Non-pigmented ciliary epithelial cell (primary cell): ENCODE measurements at places on chromosomes 6 and 20.

DNA sequence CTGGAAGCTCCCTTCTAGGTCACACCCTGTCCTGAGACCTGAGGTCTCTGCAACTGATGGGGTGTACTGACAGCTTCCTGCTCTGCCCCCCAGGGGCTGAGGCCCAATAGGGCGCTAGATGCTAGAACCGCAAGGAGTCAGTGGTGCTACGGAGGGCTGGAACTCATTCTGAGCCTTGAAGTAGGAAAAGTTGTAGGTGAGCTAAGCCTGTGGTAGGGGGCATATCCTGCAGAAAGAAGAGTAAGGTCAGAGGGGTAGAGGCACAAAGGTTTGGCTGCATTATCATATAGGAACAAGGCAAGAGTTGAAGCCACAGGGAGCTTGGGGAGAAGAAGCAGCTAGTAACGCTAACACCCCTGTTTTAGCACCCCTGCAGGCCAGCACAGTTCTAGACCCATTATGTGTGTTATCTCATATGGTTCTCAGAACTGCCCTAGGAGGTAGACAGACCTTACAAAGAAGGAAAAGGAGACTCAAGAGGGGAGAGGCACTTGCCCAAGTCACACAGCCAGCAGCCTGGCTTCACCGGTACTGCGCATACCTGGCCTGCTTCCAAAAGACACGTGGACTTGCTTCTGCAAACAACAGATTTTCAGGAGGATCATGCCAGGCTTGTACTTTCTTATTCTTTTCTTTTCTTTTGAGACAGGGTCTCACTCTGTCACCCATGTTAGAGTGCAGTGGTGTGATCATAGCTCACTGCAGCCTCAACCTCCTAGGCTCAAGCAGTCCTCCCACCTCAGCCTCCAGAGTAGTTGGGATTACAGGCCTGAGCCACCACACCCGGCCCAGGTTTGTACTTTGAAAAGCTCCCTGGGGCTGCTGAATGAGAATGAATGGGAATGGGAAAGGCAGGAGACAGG lies 156.1 kb downstream of the MRPL14 start:
- no peak for DNase-seq

DNA sequence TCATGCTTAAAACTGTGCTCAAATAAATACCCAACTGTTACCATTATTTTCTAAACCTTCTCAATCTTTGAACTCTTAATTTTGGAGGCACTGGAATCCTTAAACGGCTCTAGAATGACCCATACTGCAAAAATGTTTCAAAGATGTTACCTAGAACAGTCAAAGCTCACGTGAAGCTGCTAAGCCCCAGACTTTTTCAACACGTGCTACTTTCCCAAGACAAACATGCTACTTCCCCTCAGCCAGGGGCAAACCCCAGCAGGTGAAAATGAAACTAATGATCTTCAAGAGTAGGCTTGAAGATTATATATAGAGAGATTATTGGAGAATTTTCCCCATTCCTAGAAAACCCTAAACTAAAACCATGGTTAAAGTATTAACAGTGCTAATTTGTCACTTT lies 28.1 kb downstream of the HUS1B start:
- no peak for DNase-seq

- DNase-seq: no peak
Measured at GRCh38 chr6:15129887-15130286, 116.0 kb upstream of the JARID2 start.

DNA sequence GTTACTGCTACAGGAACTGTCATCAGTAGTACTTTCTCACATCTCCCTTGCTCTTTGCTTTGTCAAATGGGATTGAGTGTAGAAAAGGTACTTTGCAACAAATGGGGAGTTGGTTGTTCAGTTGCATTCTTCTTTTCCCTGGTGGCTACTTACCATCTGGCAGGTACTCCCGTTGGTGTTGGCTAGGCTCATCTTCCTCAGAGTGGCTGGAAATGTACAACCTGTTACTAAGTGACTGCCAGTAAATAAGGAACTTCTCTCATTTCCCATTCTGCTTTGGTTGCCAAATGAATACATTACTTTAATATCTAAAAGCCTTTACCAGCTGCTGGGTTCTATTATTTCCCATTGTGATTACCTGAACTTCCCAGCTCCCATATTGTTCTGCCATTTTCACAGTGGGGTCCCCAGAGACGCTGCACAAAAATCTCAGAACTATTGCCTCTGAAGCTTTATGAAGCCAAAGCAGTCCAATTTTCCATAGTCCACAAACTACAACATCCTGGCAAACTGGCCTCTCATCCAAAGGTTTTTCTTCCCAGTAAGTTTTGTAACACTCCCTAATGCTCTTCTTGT lies 229.7 kb upstream of the HTR1E start:
- DNase-seq: no peak

DNA sequence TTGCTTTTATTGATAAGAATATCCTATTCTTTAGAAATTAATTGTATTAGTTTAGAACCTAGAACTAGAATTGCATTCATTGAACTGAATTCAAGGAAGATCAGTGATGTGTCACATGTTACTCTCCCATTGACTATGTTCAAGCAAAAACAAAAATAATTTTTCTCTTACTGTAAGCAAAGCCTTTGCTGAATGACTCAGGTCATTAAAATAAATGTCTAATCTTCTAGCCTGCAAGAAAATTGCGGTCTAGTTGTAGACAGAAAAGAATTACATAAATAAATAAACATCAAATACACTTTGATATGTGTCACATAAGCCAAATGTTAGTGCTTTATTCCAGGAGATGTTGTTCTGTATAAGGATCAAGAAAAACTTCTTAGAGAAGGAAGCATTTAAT lies 387.9 kb downstream of the ADGRB3 start:
- no peak for DNase-seq

DNA sequence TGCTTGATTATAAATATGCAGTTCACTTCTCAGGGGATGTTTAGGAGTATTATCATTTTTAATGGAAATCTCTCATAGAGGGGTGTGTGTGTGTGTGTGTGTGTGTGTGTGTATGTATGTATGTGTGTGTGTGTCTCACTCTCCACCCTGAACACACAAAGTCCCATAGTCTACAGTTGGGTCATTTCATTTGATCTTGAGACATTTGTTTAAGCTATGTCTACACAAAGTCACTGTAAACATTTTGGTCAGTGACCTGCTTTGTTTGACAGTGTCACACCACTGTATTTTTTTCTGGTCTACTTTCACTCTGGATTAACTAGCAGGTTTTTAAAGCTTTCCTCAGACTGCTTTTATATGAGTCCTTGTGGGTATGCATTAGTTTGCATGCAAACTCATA lies 215.2 kb downstream of the GRIK2 start:
- no peak for DNase-seq

DNA sequence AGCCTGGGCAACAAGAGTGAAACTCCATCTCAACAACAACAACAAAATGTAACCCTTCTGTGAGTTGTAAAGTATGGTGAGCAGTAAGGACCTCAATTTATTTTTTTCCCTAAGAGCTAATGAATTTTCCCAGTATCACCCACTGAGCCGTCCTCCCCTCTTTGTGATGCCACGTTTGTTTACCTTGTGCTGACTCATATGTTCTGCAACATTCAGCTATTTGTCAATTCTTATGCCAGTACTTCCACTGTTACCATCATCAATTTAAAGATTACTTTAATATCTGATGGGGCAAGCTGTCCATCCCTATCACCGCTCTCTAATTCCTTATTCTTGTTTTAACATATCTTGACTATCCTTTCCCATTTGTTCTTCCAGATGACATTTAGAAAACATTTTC lies 37.5 kb downstream of the MAK start:
- DNase-seq: peak; percentile 8

DNA sequence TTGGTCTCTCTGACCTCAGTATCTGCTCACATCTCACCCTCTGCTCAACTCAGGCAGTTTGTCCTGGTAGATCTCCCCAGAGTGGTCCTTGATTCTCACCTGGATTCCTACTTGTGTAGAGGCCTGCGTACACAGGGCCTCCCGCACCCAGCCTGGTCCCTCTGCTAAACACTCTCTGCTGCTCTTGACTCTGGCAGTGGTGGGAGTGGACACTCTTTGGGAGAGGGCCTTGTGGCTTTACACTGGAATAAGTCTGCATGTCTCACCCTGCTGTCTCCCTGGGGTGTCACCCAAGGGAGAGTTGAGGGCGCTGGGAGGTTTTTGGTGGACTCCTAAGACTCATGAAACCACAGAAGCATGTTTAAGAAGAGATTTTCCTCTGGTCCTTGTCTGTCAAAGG lies 57.3 kb upstream of the ECI2 start:
- no peak for DNase-seq

GRCh38 chr6:16774437-16774836 lies 13.2 kb upstream of the ATXN1 start:
- DNase-seq: no peak

DNA sequence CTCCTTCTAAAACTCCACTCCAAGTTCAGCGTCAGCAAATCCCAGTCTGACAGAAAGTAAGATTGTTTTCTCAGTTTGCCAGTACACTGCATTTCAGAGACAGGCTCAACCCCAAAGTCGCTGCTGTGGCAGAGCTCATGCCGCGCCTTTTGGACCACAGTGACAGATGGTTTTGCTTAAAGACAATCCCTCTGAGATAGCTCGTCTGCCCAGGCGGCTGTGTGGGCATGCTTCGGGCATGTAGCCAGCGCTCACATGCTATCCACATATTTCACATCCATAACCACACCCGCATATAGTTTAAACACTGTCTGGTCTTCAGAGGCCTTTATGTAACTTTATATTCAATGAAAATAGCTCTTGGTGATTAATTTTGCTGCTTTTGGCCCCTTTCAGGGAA lies 14.7 kb upstream of the PXDC1 start:
- DNase-seq: no peak

DNA sequence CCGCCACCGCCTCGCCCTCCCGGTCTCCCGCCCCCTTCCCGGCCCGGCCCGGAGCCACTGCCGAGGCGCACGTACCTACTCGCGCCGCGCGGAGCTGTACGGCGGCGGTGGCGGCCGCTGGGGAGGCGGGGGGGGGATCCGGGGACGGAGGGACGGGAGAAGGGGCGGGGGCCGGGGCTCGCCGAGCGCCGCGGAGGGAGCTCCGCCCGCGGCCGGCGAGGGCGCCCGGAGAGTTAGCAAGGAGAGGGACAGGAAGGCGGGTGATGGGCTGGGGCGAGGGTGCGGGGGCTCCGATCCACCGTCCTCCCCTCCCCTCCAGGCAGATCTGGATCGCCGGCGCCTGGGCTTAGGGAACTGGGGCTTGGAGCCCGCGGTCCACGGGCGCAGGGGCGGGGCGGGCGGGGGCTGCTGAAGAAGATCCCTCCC lies 548 bp upstream of the TMEM74B start:
- DNase-seq: no peak

- no peak for DNase-seq
Measured at GRCh38 chr6:14386668-14387067, 269.1 kb downstream of the CD83 start.

DNA sequence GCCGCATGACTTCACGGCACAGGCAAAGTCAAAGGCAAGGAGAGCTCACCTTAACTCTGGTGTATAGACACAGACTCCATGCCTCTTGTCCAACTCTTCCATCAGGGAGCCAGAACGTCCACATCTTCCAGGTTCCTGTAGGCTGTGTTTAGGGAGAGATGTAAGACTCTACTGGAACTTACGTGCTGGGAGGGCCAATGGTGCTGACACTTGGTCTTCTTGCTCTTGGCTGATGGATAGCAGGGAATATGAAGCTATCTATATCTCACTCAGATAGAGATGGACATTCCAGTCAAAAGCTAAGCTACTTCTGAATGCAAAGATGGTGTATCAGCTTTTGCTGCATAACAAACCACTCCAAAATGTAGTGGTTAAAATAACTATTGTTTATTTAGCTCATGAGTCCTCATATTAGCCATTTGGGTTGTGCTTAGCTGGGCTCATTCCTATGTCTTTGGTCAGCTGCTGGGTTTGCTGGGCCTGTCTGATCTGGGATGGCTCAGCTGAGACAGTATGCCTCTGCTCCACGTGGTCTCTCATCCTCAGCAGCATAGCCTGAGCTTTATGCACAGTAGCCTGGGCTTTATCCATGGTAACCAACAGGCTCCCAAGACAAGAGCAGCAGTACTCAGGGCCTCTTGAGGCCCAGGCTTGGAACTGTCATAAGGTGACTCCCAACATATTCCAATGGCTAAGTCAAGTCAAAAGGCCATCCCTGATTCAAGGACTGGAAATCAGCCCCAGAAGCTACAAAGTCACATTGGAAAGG lies 111.6 kb downstream of the SNX5 start:
- no peak for DNase-seq

DNA sequence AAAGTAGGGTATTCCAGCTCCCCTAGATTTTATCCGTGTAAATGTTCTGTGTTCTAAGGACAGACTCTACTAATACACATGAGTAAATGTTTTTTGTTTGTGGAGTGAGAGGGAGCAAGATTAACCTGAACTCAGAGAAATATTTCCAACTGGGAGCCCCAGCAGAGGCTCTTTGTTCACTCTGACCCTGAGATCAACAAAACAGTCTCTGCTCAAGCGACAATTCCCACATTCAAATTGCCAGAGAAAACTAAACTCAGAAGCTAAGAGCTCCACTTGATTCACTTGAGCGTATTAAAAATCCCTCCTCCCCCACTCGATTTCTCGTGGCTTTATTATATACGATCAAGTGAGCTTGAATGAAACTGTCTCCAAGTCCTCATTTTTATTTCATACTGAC lies 413.9 kb upstream of the JARID2 start:
- DNase-seq: no peak

DNA sequence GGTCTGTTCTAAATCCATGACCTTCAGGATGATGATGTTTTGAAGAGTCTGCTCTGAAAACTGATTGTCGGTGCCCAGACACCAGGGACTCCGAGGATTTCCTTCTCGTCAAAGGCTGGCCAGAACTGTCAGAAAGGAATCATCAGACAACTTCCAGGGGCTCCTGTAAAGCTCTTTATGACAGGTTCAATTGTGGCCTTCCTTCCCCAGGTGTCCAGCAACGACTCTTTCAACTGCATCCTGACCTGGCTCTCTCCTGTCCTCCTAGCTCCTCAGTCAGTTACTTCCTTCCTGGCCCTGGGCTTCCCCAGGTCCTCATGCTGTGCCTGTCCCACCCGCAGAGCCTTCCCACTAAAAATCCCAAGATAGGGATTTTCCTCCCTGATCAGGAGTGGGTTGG lies 279.9 kb upstream of the RNF24 start:
- no peak for DNase-seq

GRCh38 chr20:16930656-16931055 lies 182.5 kb downstream of the OTOR start:
- DNase-seq: no peak

DNA sequence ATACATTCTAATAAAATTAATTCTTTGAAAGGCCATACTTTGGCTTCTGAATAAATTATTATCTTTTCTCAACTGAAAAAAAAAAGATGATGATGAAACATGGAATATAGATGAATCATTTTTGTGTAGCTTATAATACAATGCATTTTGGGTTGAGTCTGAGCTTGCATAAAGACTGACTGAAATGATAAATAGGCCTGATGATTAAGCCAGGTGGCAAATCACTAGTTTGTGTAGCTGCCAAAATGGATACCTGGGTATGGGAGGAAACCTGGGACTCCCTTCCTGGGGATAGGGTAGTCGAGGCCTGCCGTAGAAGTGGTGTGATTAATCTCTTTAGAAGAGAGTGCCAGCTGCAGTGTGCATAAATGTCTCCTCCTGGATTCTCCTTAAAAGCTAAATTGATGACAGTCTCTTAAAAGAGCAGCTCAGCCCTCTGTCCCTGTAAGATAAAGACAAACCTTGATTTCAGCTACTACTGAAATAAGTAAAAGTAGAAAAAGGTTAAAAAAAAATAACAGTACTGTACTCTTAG lies 275.1 kb downstream of the GRIK2 start:
- DNase-seq: no peak

- DNase-seq: peak; percentile 15
Measured at GRCh38 chr20:8790442-8791074, 278.3 kb upstream of the PLCB4 start.
